ENCODE measurements at places on chromosomes 5 and 9. TPM values are rescaled to one million over a fixed set of nuclear protein-coding genes. Genes with fewer than 3 reads are reported as not detected.

GAS1 gene
- 1.4 TPM for total RNA-seq

DNA sequence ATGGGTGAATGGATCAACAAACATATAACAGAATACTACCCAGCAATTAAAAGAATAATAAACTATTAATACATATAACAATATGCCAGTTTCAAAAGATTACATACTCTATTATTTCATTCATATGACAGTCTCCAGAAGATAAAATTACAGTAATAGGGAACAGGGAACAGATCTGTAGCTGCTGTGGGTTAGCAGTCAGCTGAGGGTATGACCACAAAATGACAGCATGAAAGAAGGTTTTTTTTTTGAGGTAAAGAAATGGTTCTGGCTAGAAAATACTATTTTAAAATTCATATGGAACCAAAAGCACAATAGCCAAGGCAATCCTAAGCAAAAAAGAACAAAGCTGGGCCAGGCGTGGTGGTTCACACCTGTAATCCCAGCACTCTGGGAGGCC is 73.0 kb upstream of the NR5A1 start:
- no peak for DNase-seq

CDK5RAP2 gene
- total RNA-seq: 18.7 TPM

GRCh38 chr5:51650824-51651223 is 267.6 kb downstream of the ISL1 start:
- no peak for DNase-seq

GRCh38 chr5:177469750-177470525 is 3.5 kb downstream of the DBN1 start:
- DNase-seq: no peak

- DNase-seq: no peak
These were observed 94.1 kb downstream of the JMY start for GRCh38 chr5:79330071-79330470.

GRCh38 chr9:100573655-100574260 is 4.1 kb upstream of the CAVIN4 start:
- no peak for DNase-seq

DNA sequence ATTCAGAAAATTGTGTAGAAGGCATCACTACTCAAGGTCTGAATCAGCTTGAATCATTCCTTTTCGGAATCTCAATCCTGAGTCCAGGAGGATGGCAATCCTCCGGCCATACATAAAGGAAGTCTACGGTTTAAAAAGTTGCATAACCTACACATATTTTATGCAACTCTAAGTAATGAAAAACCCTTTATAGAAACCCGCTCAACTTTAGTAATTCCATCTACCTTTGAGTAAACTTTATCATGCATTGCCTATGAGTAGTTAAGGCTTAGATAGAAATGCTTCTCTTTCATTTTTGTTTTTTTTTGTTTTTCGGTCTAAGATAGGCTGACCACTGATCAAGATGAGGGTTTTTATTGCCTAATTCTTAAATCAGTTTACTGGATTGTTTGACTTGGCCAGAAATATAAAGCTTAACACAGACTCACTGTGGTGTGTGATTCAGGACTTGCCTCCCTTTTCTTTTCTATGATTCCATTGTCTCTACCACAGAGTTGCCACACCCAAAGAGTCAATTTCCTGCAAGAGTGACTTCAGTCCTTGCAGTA is 85.0 kb downstream of the LURAP1L start:
- DNase-seq: peak; percentile 35

PCDHB10 gene
- total RNA-seq: 0.70 TPM

- no peak for DNase-seq
These were observed 198.5 kb upstream of the PTGER4 start for GRCh38 chr5:40481241-40481640.

UTP15 gene
- 20.2 TPM for total RNA-seq

- DNase-seq: no peak
These were observed 115.9 kb upstream of the PHYKPL start for GRCh38 chr5:178348356-178349074.

ENTPD8 gene
- 0.34 TPM for total RNA-seq

DNA sequence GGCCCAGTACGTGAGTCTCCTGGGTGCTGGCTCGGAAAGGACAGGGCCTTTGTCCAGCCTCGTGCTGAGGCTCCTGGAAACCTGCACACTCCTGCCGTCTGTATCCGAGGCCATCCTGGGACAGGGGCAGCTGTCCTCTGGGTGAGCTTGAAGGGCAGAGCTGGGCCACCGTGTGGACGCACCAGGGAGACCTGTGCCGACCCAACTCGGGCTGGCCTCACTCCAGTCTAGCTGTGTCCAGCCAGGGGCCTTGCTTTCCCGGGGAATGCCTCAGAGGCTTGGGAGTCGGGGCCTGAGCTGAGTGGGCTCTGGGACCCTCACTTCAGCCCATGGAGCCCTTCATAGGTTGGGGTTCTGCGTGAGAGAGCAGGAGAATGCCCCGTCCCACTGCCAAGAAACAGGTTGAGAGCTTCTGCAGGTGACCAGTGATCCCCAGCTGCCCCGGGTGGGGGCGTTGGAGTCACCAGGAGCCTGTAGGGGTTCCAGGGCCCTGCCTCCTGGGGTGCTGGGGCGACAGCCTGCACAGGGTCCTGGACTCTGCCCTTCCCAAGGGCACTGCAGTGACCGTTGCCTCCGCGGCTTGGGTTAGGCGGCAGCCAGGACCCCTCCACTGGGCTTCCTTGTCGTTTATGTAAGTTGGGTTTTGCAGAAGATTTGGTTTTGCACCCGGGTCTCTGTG is 60.1 kb downstream of the COL5A1 start:
- no peak for DNase-seq

DNA sequence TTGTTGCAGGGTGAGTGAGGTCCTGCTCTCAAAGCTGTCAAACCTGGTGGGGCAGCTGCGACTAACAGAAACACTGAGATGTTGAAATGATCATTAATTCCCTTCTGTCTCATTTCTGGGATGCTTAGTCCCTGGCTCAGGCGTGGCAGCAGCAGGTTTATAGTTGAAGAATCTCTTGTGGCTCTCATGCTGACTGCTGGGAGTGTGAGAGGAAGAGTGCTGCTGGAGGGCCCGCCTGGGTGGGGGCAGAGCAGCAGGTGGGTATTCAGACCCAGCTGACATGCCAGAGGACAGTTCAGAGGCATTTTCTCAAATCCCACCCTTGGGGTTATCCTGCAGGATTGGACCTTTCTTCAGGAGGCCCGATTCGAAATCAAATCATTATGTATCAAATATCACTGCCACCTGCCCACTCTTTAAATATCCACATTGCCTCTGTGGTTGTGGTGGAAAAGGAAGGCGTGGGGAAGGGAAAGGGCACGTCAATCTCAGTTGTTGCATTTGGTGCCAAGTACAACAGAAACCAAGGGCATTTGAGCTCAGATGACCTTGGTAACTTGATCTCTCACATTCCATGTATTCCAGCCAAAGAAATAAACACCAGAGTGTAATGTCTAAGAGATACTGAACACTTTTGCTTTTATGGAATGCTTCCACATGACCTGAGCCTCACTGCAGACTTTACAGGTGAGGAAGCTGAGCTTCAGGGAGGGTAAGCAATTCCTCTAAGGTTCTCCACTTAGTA is 224.3 kb downstream of the AOPEP start:
- peak; percentile 80 for DNase-seq

GRCh38 chr5:67465537-67466207 is 269.1 kb upstream of the CD180 start:
- no peak for DNase-seq

DNA sequence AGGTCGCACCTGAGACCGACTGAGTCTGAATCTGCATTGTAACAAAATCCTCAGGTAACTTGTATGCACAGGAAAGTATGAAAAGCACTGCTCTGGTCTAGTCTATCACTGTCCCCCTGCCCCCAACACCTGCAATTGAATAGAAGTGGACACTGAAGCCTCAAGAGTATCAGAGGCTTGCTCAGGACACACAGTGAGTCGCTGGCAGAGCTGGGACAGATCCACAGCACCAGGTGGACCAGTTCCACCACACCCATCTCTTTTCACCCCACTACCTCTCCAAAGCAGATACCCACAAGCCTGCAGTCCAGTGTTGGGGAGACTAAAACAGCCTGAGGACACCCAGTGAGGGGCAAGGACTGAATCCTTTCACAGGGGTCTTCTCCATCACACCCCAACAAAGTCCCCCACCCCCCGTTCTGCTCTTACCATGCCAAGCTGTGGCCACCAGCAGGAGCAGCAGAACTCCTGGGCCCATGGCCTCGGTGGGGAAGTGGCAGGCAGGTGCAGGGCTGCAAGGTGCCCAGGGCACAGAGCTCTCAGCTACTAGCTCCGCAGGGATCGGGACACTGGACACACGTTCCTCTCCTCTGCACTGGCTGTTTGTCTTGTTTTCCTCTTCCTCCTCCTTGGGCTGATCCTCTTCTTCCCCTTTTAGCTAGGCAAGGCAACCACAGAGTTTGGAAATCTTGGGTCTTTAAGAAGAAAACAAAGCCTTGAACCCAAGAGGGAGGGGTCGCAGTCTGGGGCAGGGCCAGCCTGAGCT is at the start of gene CSF1R:
Gene CSF1R, minus strand, starts transcription at position 605 of the 766 bp plus-strand sequence. Its CDS starts 127 bp downstream, at position 478.
- no peak for DNase-seq

- DNase-seq: no peak
These were observed 16.5 kb upstream of the TMED9 start for GRCh38 chr5:177575488-177575887.

CDC20B gene
- not detected for total RNA-seq

All from dermis blood vessel endothelial cell (primary cell).